ENCODE measurements at places on chromosomes 3 and 15. TPM values are rescaled to one million over a fixed set of nuclear protein-coding genes. Genes with fewer than 3 reads are reported as not detected.
A peak's percentile ranks its signal among the peaks of the same experiment; 100 is the strongest.

DNA sequence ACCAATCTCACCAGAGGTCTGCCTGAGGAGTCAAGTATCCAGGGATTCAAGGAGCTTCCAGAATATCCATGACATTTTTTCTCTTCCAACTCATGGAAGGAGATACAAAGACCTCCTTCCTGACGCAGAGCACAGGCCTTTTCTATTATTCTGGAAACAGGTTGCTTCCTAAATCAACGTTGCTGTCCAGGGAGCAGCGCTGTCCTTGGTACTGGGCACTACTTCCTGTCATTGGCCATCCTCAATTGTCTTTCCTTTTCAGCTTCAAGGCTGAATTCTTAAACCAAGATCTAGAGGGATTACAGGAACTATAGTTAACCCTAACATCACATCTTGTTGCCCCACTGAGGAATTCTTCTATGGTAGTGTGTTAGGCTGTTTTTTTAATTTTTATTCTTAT is 50.4 kb upstream of the TBC1D21 start:
- DNase-seq, result no peak

GPR27 gene
- total RNA-seq, result 16.3 TPM

GRCh38 chr3:125316949-125317348 is 58.2 kb downstream of the ZNF148 start:
- DNase-seq, result no peak

LSMEM2 gene
- total RNA-seq, result not detected

- no peak for DNase-seq
Observed at GRCh38 chr3:139689708-139690228, 12.0 kb upstream of the NMNAT3 start.

DNA sequence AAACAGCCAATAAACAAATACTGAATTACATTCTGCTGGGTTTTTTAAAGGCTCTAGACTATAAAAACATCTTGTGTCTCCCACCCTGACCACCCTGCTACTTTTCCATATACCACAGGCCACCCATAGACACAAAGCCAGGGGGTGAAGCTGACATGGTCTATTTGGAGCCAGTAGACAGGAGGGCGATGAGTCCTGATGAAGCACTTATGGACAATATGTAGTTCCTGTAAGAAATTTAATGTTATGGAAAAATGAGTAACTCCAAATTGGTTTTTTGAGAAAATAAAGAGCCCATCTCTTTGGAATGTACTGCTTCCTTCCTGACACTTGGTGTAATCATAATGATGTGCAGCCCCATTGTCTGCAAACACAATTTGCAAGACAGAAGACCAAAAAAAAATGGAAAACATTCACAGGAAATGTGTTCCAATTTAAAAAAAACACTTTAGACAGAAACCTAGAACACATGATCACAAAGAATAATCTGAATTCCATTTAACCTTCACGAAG is 11.8 kb downstream of the SSR3 start:
- DNase-seq, result no peak

DNA sequence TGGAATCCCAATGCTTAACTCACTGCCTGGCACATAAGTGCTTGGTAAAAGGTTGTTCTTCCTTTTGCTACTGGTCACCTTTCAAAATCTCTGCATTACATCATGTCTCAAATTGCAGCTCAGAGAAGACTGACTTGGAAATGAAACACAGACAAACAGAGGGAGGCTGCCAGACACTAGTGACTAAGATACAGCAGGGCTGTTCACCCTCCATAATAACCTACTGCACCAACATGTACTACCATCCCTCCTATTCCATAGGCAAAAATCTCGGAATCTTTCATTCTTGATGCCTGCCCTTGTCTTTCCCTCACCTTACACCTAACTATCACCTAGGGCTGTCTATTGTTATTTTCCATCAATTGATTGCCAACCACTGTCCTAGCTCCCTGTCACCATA is 502.3 kb upstream of the ADAMTS9 start:
- no peak for DNase-seq

GRCh38 chr3:133955892-133956291 is 60.2 kb upstream of the RAB6B start:
- DNase-seq, result no peak

GRCh38 chr15:31442699-31443111 is 116.1 kb downstream of the KLF13 start:
- no peak for DNase-seq

DNA sequence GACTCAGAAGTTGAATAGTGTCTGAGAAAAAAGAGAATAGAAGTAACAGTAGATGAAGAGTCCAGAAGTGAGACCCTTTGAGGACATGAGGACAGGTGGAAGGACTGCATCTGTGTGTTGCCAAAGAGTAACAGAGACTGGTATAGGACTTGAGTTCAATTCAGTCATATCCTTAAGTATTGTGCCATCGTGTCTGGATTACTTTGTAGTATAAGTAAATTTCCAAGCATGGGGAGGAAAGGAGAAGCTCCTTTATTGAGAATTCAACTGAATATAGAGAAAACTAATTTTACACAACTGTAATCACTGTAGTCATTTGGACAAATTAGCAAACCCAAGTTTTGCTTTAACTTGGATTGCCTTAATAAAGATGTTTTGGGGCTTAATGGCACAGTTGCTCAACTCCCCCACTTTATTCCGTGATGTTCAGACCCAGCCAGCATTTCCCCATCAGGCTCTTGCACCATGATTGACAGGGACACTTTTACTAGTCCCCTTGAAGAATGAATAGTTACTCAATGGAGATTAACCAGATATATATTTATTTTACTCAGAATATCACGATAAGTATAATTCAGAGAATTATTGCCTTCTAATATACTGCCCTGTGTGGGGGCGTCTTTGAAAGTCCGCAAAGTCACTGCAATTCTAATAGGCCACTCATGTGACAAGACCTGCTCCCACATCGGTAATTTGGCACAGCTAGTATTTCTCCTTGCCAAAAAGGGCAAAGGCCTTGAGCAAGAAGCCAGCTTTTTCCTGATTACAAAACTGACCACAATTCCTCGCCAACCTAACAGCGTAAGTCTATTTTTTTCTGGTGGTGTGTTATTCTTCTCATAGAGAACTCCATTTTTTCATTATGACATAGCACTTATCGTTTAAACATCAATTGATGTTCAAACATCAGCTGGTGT is 61.3 kb downstream of the PPARG start:
- DNase-seq, result peak; percentile 54

IL17RD gene
- total RNA-seq, result 5.4 TPM

GRCh38 chr3:13070391-13071070 is 2.7 kb downstream of the IQSEC1 start:
- DNase-seq, result no peak

DNA sequence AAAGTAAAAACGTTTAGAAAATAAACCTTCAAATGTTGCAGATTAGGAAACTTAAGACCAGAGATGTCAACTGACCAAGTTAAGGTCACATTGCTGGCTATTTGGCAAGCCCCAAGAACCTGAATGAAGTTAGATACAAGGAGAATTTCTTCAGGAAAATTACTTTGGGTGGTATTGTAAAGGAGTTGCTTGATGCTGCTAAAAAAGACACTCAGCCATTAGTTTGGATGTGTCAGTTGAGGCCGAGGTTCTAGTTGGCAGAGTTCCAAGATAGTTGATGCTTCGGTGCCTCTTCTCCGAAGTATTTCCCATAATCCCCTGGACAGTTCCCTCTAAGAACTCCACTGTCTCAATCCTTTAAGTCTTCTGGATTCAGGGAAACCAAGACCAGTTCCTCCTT is 24.3 kb downstream of the SIAH2 start:
- DNase-seq, result no peak

- no peak for DNase-seq
Observed at GRCh38 chr3:48058091-48058490, 41.9 kb upstream of the MAP4 start.

DNA sequence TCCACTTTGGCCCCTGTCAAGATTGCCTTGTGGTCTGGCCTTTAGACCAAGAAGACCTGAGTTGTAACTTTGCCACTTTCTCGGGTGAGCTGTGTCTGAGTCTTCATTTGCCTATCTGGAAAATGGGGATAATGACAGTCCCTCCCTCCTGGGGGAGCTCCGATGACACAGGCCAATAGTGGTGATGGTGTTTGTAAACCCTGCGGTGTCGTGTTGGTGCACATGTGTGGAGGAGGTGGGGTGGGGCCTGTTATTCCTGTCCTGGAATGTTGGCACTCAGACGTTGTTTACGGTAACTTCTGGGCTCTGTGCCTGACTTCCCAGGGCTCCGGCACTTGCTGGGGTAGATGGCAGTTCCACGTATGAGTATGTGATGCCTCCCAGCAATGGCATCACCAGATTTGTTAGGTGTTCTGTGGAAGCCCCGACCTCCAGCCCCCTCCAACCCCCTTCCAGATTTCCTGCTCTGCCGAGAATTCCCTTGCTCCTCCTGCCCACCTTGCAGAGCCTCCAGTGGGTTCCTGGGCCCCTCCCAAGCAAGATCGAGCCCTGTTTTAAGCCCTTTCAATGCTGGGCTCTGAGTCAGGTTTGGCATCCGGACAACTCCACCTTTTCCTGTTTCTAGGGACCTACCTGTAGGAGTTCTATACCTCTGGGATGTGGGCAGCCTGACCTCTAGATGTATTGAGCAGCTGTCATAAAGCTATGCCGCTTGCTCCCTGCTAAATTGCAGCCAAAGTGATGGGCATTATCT is 31.4 kb downstream of the HRH1 start:
- DNase-seq, result peak; percentile 89

DNA sequence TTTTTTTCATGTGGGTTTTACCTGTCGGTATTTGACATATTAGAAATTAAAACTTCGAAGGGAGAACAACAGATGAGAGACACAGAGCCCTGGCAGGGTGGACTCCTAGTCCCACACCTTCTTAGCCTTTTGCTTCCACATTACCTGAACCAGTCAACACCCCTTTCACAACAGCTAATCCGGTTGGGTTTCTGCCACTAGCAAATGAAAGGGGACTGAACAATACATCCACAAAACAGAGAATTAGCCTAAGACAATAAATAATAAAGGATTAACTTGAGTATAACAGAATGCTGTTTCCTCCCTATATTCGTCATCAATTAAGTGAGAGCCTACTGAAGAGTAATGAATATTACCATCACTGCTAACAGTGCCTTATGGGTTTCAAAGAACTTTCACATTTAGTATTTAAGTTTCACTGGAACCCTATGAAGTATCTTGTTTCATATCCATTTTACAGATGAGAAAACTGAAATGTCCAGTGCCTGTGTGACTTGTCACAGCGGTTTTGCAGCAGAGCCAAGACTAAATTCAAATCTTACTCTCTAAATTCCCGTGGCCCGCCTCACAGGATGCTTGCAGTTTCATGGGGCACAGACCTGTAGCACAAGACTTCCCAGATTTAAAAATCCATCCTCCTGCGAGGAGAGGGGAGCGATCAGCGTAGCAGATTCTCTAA is 1.0 kb upstream of the RAB8B start:
- no peak for DNase-seq

CCR5 gene
- 3.3 TPM for total RNA-seq

EIF1B gene
- total RNA-seq, result 53.9 TPM

PIF1 gene
- 0.99 TPM for total RNA-seq

- DNase-seq, result no peak
Observed at GRCh38 chr3:176119826-176120225, 1077.5 kb downstream of the TBL1XR1 start.

GRCh38 chr3:133230195-133230594 is 169.7 kb upstream of the BFSP2 start:
- no peak for DNase-seq

DNA sequence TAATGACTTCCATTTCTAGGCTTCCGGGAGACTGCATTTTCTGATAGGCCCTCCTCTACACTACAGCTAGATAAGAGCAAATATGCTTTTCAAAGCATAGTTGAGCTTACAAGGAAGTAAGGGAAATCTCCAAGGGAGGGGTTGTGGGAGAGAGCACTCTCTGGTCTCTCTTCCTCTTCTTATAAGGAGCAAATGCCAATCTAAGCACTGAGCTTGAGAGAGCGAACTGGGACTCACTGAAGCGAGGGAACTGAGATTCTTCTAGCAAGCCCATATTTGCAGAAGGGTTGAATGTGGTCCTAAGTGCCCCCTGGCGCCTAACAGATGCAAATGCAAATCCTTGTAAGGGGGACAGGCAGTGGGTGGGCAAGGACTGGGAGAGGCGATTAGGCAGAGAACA is 164.8 kb downstream of the ERC2 start:
- DNase-seq, result peak; percentile 42

- DNase-seq, result no peak
Observed at GRCh38 chr3:54599716-54600115, 328.1 kb downstream of the LRTM1 start.

- DNase-seq, result no peak
Observed at GRCh38 chr3:149186721-149187120, 34.9 kb downstream of the CP start.

CFAP161 gene
- 0.57 TPM for total RNA-seq

DNA sequence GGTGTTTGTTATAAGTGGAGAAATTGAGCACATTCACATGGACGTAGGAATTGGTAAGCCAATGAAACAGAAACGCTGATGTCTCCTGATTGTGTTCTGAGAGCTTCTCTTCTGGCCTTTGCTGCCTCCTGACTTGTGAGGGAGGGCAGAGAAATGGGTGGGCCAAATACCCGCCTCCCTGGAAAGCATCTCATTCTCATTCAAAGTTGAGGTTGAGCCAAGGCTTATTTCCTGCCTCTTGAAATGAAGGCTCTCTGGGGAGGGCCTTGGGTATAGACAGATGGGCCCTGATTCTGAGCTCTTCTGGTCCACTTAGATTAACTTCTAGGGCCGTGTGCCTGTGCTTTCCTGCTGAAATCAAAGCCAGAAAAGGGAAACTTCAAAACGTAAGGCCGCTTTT is 57.4 kb upstream of the MYZAP start:
- DNase-seq, result no peak

HRG gene
- total RNA-seq, result not detected

GRCh38 chr3:127853681-127854080 is 31.4 kb upstream of the MGLL start:
- no peak for DNase-seq

- DNase-seq, result no peak
Observed at GRCh38 chr3:160678292-160678842, 1.4 kb downstream of the ARL14 start.

DNA sequence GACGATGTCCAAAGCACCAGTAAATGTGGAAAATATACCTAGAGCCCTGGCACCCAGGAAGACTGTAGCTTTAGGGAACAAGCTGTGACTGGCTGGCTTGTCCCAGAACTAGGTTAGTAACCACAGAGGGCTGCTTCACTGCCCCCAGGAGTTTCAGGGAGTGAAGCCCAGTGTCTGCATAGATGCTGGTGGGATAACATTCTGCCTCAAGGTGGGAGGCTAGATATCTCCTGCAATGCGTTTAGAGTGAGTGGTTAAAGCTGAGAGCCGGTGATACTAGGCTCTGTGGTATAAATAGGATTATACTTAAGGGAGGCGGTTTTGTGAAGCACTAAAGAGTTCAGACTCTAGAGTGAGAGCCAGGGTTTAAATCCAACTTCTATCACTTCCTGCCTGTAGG is 11.7 kb upstream of the CP start:
- no peak for DNase-seq
